ENCODE measurements at places on chromosomes 13 and 19.
A peak's percentile ranks its signal among the peaks of the same experiment; 100 is the strongest.

DNA sequence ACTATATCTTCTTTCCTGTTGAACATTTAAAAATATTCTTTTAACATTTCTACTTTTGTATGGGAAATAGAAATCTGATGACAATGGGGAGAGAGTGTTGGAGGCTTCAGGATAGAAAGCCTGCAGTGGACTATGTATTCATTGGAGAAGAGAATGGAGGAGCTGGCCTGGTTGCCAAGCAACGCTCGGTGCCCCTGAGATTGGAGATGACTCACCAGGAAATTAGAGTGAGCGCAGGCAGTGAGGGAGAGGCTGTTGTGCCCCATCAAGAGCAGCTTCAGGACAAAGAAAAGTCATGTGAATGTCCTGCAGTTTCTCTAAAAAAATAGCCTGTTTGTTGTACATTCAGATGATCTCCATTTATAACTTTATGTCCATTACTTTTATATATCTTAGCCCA, 48.7 kb upstream of the ZNF835 start:
- DNase-seq: no peak

DNA sequence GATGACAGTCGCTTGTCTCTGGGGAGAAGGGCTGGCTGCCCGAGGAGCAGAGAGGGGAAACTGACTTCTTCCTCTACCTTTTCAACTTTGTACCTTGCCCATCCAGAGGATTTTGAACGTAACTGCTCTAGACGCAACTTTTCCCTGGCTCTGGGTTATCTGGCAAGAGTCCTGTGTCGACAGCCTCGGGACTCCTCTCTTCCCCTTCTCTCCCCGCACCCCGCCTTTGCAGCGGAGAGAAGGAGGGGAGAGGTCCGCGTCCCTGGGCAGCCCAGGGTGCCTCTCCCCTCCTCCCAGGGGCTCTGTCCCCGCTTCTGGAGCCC, 574 bp downstream of the SH3GL1 start:
- DNase-seq: no peak

- no peak for DNase-seq
Measured at GRCh38 chr19:38850436-38850975, 720 bp upstream of the HNRNPL start.

DNA sequence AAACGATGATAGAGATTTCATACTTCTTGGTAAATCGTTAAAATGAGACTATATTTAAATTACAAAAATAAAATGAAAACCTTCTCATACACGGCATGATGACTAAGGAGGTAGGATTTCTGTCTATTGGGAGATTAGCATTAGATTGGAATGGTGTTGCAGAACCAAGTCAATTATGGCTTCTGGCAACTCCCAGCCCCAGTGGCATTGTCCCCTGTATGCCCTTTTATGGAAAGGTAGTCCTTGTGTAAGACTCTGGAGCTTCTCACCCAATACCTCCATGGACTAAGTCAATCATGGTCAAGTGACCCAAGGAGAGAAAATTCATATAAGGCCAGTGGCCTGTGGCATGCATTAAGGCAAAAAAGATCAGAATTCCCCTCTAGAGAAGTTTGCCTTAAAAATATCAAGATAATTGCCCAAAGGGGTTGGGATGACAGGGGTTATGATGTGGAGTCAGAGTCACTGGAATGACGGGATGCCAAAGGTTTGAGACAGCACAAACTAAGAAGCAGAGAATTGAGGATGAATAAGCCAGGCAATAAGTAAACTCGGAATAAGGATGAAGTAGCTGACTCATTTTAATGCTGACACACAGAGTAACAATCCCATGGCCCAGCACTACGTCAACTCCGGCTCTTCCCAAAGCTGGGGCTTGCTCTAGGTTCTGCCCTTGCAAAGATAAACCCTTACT, 57.8 kb upstream of the POSTN start:
- DNase-seq: no peak

GRCh38 chr19:51375504-51376221, 3.2 kb upstream of the NKG7 start:
- DNase-seq: peak; percentile 35

DNA sequence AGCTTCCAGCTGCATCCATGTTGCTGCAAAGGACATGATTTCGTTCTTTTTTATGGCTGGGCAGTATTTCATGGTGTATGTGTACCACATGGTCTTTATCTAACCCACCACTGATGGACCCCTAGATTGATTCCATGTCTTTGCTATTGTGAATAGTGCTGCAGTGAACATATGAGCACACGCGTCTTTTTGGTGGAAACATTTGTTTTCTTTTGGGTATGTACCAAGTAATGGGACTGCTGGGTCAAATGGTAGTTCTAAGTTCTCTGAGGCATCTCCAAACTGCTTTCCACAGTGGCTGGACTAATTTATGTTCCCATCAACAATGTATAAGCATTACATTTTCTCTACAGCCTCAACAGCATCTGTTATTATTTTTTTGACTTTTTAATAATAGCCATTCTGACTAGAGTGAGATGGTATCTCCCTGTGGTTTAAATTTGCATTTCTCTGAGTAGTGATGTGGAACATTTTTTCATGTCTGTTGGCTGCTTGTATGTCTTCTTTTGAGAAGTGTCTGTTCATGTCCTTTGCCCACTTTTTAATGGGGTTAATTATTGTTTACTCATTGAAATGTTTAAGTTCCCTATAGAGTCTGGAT, 6.8 kb upstream of the UBE2L5 start:
- DNase-seq: no peak

- no peak for DNase-seq
Measured at GRCh38 chr19:33530842-33531241, 9.3 kb upstream of the PEPD start.

GRCh38 chr19:15300533-15301197, 31.7 kb downstream of the BRD4 start:
- no peak for DNase-seq

DNA sequence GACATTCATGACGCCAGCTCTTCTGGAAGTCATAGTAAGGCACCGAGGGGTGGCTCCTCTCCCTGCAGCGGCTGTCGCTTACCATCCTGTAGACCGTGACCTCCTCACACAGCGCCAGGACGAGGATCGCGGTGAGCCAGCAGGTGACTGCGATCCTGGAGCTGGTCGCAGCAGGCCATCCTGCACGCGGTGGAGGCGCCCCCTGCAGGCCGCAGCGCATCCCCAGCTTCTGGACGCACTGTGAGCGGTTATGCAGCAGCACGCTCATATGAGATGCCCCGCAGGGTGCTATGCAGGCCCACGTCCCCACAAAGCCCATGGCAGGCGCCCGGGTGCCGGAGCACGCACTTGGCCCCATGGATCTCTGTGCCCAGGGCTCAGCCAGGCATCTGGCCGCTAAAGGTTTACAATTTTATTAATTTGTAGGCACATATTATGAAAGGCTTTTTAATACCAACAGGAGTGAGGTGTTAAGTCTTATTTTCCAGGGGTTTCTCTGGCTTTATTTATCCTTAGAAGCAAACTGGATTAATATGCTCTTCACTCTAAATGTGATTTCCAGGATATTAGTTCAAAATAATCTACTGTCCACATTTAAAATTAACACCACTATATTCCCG, 35.6 kb upstream of the PSPC1 start:
- DNase-seq: peak; percentile 11

GRCh38 chr19:51111606-51112005, 3.4 kb upstream of the CTU1 start:
- DNase-seq: no peak

DNA sequence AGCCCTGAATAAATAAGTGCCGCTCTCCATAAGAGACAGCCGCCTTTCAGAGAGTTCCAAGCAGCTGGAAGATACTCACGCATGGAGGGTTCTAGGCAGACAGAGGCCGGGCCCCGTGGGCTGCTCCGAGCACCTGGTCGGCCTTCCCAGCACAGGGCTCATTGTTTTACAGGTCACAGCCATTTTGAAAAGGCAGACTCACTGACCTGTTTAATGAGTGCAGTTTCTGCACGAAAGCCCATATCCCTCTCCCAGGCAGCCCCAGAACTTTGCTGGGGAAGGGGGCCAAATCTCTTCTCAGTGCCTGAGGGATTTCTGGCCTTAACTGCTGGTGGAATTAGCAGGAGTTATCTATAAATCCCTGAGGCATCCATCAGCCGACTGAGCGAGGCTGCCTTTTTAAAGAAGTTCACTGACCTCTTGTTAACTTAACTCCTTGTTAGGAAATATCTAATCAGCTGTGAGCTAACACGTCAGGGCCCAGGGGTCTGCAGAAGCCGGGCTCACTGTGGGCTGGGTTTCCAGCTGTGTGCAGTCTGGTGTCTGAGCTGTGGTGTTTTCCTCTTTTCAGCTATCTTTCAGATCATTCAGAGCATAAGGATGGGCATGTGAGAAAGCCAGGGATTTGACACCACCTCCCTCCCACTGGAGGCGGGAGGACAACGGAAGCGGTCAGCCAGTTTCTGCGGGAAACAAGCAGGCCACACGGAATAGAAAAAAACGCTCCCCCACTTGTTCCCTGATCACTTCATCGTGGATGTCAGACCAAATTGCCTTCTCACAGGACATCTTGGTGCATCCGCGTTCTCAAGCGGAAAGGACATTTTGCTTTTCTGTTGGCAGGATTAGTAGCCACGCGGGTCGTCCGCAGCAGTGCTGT, 23.3 kb downstream of the SERP2 start:
- no peak for DNase-seq

DNA sequence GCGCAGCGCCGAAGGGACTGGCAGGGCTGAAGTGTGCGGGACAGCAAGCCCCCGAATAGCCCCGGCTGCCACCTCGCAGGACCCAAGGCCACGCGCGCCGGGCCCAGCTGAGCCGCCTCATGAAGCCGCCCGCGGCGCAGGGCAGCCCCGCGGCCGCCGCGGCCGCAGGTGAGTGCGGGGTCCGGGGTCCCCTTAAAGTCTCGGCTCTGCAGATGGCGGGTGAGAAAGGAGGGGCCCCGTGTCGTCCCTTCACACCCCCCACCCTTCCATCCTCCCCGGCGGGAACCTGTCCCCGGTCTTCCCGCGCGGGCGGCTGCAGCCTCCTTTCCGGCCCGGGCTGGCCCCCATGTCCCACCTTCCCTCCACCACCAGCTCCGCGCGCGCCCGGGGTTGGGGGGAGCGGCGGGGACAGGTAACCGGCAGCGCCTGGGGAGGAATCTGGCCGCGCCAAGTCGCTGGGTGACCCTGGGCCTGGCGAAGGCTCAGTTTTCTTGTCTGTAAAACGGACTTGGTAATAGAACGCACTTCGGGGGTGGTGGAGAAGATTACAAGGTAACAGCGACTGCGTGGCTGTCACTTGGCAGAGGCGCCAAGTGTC, 338 bp downstream of the RGCC start:
- DNase-seq: peak; percentile 48

- DNase-seq: peak; percentile 75
Measured at GRCh38 chr19:8571006-8571411, 6.2 kb downstream of the MYO1F start.

DNA sequence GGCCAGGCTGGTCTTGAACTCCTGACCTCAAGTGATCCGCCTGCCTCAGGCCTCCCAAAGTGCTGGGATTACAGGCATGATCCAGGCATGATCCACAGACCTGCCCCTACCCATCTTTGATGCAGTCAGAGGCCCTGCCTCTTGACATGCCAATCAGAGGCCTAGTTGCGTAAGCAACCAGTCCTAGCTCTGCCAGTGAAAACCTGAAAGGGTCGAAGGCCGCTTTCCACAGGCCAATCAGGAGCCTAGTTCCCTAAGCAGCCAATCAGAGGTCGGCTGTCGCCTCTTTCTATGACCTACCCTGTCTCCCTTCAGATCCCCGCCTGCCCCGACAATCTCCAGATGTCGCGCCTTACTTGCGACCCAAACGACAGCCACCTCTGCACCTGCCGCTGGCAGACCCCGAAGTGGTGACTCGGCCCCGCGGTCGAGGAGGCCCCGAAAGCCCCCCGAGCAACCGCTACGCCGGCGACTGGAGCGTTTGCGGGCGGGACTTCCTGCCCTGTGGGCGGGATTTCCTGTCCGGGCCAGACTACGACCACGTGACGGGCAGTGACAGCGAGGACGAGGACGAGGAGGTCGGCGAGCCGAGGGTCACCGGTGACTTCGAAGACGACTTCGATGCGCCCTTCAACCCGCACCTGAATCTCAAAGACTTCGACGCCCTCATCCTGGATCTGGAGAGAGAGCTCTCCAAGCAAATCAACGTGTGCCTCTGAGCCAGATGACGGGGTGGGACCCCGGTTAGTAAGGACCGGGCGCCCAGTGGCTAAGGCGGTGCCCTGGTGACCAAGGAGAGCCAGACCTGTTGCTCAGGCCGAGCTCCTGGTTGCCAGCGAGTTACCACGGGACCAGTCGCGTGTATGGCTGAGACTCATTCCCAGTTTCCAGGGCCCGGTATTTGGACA, 6.3 kb downstream of the SYDE1 start:
- no peak for DNase-seq

- DNase-seq: peak; percentile 68
Measured at GRCh38 chr19:32675720-32676185, at the start of gene RGS9BP. TSS of gene RGS9BP (plus strand) at chr19:32675848. CDS start at chr19:32676264, 416 bp downstream.

DNA sequence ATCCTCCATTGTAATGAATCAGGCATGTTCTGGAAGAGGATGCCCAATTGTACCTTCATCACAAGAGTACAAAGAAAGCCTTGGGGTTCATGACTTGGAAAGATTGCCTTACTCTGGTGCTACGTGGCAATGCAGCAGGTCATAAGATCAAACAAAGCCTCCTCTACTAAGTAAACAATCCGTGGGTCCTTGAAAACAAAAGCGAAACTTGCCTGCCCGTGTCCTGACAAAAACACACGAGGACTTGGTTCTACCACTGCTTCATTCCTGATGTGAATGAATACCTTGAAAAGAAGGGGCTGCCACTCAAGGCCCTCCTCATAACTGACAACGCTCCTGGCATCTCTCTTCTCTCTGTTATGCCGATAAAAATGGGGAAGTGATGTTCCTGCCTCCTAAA, 18.9 kb downstream of the ZNF563 start:
- no peak for DNase-seq

GRCh38 chr19:49342291-49342721, 7.1 kb downstream of the CD37 start:
- no peak for DNase-seq

DNA sequence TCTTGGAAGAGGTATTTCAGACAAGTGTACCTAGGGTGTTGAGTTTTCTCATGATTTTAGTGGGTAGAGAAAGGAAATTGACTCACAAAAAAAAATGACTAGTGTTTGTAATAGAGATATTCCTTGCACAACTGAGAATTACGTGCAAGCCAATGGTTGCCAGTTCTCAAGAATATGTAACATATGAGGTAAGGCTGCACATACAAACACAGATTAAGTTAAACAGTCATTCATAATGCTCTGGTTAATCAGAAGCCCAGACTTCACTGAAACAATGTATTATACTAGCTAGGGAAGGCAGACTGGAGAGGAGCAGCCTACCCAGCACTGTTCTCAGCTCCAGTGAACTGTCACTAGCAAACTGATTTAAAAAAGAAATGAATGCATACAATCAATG, 418.3 kb downstream of the DIAPH3 start:
- no peak for DNase-seq

Measured in CD4-positive, alpha-beta T cell treated with Interleukin-2 at 100 ng/mL for 4 hours (primary cell).